ENCODE measurements at places on chromosomes 7 and 10. TPM values are rescaled to one million over a fixed set of nuclear protein-coding genes. Genes with fewer than 3 reads are reported as not detected.

The C10orf53 gene
- not detected for total RNA-seq

DNA sequence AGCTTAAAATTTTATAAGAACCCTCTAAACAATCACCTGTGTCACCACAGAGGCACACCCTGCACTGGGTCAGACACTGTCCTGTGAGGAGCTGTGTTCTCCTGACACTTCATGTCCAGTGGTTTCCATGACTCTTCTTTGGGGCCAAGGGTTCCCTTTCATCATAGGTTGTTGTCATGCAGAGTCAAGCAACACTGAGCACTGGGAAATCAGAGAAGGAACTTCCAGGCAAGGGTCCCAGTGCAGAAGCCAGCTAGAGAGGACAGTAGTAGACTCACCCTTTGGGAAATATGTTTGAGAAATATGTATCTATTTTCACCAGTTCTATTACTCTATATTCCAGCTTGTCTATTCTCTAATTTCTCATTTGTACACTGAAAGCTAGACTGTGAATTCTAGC is 56.4 kb upstream of the PRSS58 start:
- no peak overlapping the region for H3K27ac ChIP-seq
- H3K36me3 ChIP-seq: no peaks in the 10 kb centered on the region
- H3K27me3 ChIP-seq: no peaks in the 10 kb centered on the region
- H3K4me1 ChIP-seq: no peaks in the 10 kb centered on the region
- DNase-seq: no peak

The SSMEM1 gene
- not detected for total RNA-seq

The GPRIN2 gene
- total RNA-seq: 10.1 TPM

DNA sequence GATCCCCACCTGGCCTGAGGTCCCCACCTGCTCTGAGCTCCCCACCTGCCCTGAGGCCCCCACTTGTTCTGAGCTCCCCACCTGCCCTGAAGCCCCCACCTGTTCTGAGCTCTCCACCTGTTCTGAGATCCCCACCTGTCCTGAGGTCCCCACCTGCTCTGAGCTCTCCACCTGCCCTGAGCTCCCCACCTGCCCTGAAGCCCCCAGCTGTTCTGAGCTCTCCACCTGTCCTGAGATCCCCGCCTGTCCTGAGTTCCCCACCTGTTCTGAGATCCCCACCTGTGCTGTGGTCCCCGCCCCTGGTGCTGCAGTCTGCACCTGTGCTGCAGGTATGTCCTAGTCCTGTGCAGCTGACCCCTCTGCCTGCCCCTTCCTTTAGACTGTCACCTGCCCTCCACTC is 561.6 kb downstream of the TCERG1L start:
- DNase-seq: peak; percentile 14
- H3K4me3 ChIP-seq: no peak overlapping the region
- H3K27me3 ChIP-seq: no peaks in the 10 kb centered on the region
- no peak overlapping the region for H3K27ac ChIP-seq
- no peaks in the 10 kb centered on the region for H3K4me1 ChIP-seq
- H3K36me3 ChIP-seq: no peaks in the 10 kb centered on the region

DNA sequence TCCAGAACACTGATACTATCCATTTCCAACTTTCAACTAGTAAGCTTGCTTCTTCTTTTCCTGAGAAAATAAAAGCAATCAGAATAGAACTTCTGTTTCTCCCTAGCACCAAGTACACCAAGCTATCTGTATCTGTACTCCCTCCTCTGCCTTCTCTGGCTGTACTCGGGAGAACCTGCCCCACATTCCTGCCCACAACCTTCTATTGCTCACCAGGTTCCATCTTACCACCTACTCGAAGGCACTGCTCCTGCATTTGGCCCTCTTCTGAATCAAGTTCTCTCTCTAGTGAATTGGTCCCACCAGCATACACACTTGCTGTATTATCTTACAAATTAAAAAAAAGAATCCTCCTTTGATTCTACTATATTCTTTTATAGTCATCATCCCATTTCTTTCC is 169.6 kb upstream of the PTN start:
- no peak overlapping the region for H3K4me3 ChIP-seq
- no peaks in the 10 kb centered on the region for H3K36me3 ChIP-seq
- no peak for DNase-seq
- no peaks in the 10 kb centered on the region for H3K27me3 ChIP-seq
- no peak overlapping the region for H3K27ac ChIP-seq
- peaks cover 5% of the 10 kb centered on the region for H3K4me1 ChIP-seq

The SCIN gene
- 0.44 TPM for total RNA-seq

- no peaks in the 10 kb centered on the region for H3K27me3 ChIP-seq
- peak; percentile 82 for DNase-seq
- H3K27ac ChIP-seq: no peak overlapping the region
- no peak overlapping the region for H3K4me3 ChIP-seq
- H3K36me3 ChIP-seq: peaks cover 2% of the 10 kb centered on the region
- no peaks in the 10 kb centered on the region for H3K4me1 ChIP-seq
These were observed 9.7 kb downstream of the ATP6V0E2 start for GRCh38 chr7:149883452-149883861.

The GPR26 gene
- 0.07 TPM for total RNA-seq

- H3K4me1 ChIP-seq: peaks cover 12% of the 10 kb centered on the region
- peak; percentile 33 for DNase-seq
- no peaks in the 10 kb centered on the region for H3K36me3 ChIP-seq
- no peak overlapping the region for H3K4me3 ChIP-seq
- peaks cover 32% of the 10 kb centered on the region for H3K27me3 ChIP-seq
- no peak overlapping the region for H3K27ac ChIP-seq
These were observed 102.8 kb downstream of the TNS3 start for GRCh38 chr7:47478926-47479711.

DNA sequence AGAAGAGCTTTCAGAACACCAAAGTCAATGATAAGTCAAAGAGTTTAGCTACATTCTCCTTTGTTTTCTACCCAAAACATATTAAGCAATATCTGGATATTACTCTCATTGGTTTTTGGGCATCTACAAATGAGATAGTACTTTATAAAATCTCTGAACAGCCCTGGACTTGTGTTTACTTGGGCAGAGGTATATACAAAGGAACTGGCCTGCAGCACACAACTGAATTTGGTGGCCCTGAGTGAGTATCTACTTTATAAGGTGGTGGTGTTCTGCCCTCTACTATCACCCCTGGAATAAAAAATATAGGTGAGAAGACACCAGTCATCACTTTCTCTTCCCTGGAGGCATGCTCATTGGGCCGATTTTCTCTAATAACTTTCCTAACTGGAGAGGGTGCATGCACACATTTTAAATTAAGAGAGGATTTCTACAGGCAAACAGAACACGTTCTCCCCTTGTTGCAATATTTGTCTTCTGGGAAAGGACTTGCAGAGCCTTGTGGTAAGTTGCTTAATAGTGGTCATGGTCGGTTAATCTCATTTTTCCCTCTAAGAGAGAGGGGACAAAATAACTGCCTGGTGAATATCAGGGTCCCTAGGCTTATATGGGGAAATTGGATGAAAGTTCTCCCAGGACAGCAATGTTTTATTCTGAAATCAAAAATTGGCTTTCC is 41.1 kb downstream of the OTUD1 start:
- no peak overlapping the region for H3K27ac ChIP-seq
- H3K4me3 ChIP-seq: no peak overlapping the region
- no peaks in the 10 kb centered on the region for H3K36me3 ChIP-seq
- H3K4me1 ChIP-seq: no peaks in the 10 kb centered on the region
- DNase-seq: no peak

GRCh38 chr7:76053461-76053860 is 5.6 kb downstream of the MDH2 start:
- no peak overlapping the region for H3K27ac ChIP-seq
- peaks cover 5% of the 10 kb centered on the region for H3K4me1 ChIP-seq
- peaks cover 38% of the 10 kb centered on the region for H3K36me3 ChIP-seq
- DNase-seq: no peak

GRCh38 chr10:95183271-95184230 is 10.5 kb upstream of the ACSM6 start:
- H3K4me3 ChIP-seq: peak overlapping the region; percentile 69
- no peaks in the 10 kb centered on the region for H3K4me1 ChIP-seq
- H3K27me3 ChIP-seq: no peaks in the 10 kb centered on the region
- peak; percentile 92 for DNase-seq

The DOCK1 gene
- total RNA-seq: 57.0 TPM

- no peak for DNase-seq
- H3K27ac ChIP-seq: no peak overlapping the region
- H3K4me3 ChIP-seq: no peak overlapping the region
- H3K4me1 ChIP-seq: peaks cover 2% of the 10 kb centered on the region
- H3K36me3 ChIP-seq: no peaks in the 10 kb centered on the region
- no peaks in the 10 kb centered on the region for H3K27me3 ChIP-seq
These were observed 86.6 kb downstream of the WDFY4 start for GRCh38 chr10:48771234-48771633.

- H3K36me3 ChIP-seq: no peaks in the 10 kb centered on the region
- no peaks in the 10 kb centered on the region for H3K27me3 ChIP-seq
- H3K4me3 ChIP-seq: peak overlapping the region; percentile 84
- H3K4me1 ChIP-seq: no peaks in the 10 kb centered on the region
- DNase-seq: no peak
- no peak overlapping the region for H3K27ac ChIP-seq
These were observed 1.2 kb downstream of the TPK1 start for GRCh38 chr7:144834641-144835144.

DNA sequence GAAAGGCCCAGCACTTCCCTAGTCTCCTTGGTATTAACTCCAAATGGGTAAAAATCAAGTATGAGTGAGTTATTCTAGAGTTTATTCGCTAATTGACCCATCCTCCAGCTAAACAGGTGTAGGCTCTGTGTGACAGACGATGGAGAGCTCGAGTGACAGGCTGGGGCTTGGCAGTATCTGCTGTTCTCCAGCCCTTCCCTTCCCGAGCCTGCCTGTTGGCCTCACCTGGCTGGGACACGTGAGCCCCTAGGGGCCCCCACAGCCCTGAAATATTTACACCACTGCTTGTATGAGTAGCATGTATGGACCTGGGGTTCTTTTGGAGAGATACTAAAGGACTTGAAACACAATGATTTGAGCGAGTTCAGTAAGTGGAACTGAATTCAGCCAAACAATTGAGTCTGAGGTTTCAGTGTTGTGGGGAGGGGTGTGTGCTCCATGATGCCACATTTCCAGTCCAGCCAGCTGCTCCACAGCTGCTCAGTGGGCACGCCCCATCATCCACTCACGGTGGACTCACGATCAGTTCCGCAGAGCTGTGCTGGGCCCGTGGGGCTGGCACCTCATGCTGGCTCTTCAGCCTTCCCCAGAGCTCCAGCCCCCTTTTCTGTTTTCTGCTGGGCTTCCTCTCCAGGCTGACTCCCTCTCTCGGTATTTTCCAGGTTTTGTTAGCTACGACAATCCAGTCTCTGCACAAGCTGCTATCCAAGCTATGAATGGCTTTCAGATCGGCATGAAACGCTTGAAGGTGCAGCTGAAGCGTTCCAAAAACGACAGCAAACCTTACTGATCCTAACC is 283.0 kb downstream of the USP6NL start:
- no peak overlapping the region for H3K4me3 ChIP-seq
- DNase-seq: no peak
- H3K27me3 ChIP-seq: no peaks in the 10 kb centered on the region

- no peaks in the 10 kb centered on the region for H3K27me3 ChIP-seq
- no peak within 1 kb of the TSS for H3K27ac ChIP-seq
- peak; percentile 77 for DNase-seq
- H3K36me3 ChIP-seq: peaks cover 11% of the 10 kb centered on the region
These were observed at the start of gene PTPRZ1 for GRCh38 chr7:121872831-121873288. Gene PTPRZ1, plus strand, starts transcription at chr7:121873161. Its CDS starts 339 bp downstream, at chr7:121873500.

All from H9 (cell line).